Fibroblast of skin of left biceps (primary cell): ENCODE measurements at places on chromosomes 1 and 21.
A peak's percentile ranks its signal among the peaks of the same experiment; 100 is the strongest.

GRCh38 chr1:222009105-222009730, 267.3 kb upstream of the DUSP10 start:
- DNase-seq, result no peak

DNA sequence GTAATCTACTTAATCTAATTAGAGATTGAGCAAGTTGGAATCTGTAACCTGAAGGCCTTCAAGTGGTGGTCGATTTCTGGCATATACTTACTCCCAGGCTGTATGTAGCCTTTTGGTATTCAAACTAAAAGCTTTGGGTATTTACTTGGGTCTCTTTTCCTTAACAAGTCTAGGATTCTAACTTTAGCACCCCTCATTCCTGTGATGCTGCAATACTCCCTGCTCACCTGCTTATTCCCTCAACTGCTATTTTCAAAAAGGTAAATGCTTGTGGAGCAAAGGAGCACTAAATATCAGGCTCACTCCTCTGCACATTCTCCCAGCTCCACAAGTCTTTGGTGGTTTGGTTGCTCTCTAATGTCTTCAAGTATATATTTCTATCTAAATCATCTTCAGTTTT, 68.0 kb upstream of the CYYR1 start:
- no peak for DNase-seq

DNA sequence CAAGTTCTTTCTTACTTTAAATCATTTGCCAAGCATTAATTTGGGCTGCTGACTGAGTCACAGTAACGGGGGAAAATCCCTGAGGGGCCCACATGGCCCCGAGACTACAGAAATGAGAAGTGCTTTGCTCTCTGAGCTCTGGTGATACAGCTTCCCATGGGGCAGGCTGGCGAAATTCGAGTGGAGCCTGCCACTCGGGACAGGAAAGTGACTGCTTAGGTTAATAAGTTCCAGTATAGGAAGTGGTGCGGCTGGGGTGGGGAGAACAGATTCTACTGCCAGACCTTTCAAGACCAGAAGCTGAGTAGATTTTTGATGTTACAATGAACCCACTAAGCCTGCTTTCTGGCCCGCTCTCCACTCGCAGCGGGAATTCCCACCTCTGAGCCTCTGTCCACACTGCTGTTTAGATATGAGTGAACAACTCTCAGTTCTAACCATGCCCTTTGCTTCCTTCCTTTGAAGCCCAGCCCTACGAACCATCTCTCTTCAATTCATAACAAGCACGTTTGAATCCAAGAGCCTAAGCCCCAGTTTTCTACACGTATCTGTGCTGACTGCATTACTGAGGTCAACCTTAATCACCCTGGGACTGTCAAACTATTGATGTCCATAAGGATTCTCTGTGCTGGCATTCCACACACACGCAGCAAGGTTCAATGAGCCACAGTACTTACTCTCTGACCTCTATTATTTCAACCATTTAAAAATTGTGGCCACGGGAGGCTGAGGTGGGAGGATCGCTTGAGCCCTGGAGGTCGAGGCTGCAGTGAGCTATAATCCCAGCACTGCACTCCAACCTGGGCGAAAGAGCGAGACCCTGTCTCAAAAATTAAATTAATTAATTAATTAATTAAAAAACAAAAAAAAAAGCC, 9.6 kb downstream of the ZBTB17 start:
- no peak for DNase-seq

- no peak for DNase-seq
Observed at GRCh38 chr1:112517231-112517630, 8.5 kb downstream of the WNT2B start.

DNA sequence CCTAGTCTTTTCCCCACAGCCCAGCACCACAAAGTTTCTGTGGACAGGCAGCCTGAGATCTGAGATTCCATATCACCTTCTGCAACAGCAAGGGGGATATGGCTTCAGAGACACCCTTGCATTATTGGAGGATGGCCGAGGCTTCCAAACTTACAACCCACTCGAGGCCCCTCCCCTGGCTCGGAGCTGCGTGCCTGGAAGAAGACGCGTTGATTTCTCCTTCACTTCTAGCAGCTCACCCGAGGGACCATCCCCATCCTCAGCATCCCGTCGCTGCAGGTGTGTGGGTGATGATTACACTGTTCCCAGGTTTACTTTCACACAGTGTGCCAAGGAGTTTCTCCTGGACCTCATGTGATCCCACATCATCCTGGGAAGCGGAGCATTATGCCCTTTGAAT, 277.9 kb downstream of the MATN1 start:
- no peak for DNase-seq

DNA sequence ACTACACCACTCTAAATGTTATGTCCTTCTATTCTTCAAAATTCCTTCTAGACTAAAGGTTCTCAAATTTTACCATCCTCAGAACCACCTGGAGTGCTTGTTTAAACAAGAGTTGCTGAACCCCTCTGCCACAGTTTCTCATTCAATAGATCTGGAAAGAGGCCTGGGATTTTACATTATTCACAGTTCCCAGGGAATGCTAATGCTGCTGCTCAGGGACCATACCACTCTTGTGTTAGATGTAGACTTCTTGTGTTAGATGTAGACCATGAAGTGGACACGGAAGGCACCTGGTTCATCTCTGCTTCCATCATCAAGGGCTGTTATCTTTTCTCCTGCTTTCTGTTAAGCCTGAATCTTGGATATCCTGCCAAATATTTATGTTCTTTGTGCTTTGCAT, 31.3 kb upstream of the CCN1 start:
- no peak for DNase-seq

- DNase-seq, result peak; percentile 25
Observed at GRCh38 chr1:219427989-219428388, 184.9 kb downstream of the ZC3H11B start.

GRCh38 chr1:227892489-227893299, 55.0 kb downstream of the WNT9A start:
- no peak for DNase-seq

GRCh38 chr1:24299901-24300300, 19.3 kb upstream of the GRHL3 start:
- no peak for DNase-seq

DNA sequence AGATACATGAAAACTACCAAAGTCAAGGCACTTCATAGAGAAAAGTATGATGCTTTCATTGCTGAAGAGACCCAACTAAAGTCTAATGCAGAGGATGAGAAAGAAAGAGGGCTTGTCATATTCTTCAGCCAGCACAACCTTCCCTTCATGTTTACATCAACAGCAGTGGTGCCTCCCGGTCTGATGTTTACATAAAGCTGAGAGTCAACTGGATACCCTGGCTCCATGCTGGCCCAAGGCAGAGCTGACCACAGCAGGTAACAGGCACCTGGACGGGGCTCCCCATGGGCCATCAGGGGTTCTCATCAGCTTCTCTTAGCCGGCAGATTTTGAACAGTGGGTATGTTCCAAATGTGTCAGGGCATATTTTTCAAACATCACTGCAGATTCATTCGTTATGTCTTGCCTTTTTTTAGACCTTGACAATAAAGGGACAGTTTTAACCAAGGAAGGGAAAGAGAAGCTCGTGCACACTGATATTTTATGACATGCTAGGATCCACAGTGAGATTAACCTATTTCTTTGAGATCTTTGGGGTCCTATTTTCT, 117.1 kb downstream of the NRIP1 start:
- DNase-seq, result no peak

GRCh38 chr1:100265562-100265930, 470 bp upstream of the RTCA start:
- no peak for DNase-seq

DNA sequence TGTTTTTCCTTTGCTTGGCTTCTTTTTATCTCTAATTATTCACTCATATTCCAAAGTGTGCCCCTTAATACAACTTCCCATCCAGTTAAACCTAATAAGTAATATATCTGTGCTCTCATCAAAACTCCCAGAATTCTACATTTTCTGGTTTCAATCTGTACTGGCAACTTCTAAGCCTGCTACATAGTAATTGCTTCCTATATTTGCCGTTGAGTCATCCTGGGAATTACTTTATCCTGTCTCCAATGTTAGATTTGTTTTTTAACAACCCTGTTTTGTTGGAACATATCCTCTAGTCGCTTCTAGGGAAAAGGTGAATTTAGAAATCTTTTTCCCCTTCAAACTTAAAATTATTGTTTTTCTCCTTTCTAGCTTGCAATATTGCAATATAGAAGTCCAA, 620.5 kb upstream of the PKN2 start:
- DNase-seq, result peak; percentile 13

DNA sequence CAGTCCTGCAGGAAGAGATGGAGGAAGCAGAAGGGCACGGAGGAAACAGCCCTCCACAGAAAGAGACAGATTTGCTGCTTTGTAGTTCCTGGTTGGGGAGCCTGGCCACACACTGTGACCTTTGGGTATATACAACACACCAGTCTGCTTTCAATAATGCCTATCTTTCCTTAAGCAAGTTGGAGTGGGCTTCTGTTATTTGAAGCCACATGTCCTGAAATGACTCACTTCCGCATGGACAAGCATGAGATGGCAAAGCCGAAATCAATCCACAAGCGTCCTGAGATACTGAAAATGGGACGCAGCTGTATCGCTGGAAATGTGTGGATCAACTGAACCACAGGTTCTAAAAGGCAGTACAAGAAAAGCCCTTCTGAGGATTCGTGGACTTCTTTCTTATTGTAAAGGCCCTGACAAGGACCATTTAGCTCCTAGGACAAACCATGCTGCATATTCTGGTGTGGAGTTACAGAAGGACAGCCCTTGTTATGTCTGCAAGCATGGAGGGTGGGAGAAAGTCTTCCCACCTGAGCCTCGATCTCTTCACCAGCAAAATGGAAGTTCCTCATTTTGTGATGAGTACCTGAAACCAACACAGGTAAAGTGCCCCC, 22.7 kb upstream of the FHAD1 start:
- DNase-seq, result no peak

DNA sequence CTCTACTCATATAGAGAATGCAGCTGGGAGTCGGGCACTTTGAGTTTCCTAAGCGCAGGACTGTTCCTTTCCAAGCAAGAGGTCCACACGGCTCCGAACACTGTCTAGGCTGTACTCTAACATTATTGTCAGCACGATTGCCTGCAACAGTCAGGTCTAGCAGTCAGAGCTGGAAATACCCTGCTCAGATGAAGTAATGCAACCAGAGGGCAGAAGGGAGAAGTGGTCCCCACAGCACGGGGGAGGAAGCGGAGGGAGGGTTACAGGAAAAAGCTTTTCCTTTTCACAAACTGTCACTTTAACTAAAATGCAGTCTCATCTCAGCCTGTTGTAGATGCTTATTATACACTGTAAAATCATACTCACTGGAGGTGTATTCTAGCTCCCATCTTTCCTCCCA, 98.9 kb upstream of the SLC44A3 start:
- no peak for DNase-seq

GRCh38 chr1:57889676-57890320, 465.9 kb upstream of the DAB1 start:
- peak; percentile 81 for DNase-seq

DNA sequence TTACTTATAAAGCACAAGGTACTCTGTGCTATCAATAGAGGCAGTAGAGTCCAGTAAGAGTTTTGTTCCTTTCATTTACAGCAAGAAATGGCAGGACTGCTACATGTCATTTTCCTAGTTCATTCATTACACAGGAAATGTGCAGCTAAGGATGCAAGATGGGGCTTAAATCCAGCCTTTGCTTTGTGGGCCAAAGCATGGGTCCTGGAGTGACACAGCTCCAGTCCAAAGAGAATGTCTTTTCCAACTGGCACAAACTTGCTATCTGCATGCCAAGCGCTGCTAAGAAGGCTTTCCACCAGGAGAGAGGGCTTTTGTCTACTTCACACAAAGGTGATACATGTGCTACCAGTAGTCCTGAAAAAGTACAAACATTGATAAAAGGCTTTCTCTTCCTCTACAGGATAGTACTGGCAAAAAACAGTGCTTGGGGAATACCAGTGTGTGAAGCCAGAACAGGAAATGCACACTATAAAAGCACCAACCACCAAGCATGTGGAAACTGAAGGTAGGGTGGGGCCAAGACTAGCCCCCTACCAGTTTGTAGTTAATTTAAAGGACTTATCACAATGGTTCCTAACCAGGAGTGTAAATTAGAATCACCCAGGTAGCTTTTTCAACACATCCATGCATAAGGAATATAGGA, 68.7 kb downstream of the ARID4B start:
- DNase-seq, result no peak

GRCh38 chr1:230958370-230958769, 20.3 kb downstream of the TTC13 start:
- DNase-seq, result no peak

GRCh38 chr1:40668769-40669525, 3.5 kb upstream of the RIMS3 start:
- DNase-seq, result no peak

DNA sequence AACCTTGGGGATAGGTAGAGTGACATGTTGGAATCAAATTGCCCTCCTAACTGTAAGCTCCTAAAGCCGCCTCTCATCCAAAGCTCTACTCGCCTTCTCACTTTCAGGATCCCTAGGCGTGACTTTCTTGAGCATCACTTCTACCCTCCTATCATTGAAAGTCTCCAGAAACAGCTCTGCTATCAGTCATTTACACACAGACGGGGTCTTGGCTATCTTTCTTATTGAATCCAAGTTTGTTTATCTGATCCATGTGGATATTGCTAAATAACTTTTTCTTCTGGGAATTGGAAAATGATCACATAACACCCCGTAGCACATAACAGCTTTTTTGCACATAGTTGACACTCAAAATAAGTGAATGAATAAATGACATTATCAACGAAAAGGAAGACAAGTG, 216.4 kb upstream of the KIAA0040 start:
- DNase-seq, result no peak

- no peak for DNase-seq
Observed at GRCh38 chr1:223179786-223180185, 36.7 kb upstream of the TLR5 start.

DNA sequence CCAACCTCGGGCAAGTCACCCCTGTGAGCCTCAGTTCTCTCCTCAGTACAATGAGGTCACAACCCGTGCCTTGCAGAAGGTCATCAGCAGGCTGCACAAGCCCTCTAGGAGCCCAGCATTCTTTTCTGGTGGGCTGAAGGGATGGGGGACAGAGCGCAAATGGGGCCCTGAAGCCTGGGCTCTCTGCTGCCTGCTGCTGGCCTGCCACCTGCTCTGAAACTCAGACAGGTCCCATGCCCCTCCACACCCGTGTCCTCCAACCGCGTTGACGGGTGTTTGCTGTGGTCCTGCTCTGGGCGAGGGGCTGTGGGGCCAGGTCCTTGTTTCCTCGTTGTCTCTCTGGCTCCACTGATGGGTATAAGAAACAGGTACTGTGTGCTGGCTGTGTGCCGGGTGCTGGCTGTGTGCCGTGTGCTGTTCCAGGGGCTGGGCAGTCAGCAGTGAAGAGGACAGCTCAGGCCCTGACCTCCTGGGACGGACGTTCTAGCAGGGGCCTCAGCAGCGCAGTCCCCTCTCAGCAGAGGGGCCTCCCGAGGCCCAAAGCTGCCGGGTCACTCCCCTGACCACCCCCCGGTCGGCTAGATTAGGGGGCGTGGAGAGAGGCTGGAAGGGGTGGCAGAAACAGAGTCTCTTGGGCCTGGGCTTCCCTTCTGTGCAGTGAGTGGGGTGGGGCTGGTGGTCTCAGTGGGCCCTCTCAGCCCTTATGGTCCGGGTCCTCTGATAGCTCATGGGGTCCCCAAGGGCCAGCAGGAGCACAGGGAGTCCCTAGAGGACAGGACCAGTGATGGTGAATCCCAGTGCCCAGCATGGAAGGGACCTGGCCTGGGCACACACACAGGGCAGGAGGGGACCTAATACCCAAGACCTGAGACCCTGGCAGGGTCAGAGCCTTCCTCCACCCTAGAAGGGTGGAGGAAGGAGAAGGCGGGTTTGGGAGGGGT, 42.1 kb downstream of the DMRTB1 start:
- DNase-seq, result no peak
